ENCODE measurements at places on chromosomes 3 and 15.

GRCh38 chr15:90956274-90957030 lies 1.8 kb downstream of the RCCD1 start:
- peak; percentile 81 for DNase-seq

- no peak for DNase-seq
Observed at GRCh38 chr3:120502116-120502515, 51.3 kb upstream of the FSTL1 start.

- no peak for DNase-seq
Observed at GRCh38 chr15:73845507-73845906, 27.9 kb upstream of the TBC1D21 start.

DNA sequence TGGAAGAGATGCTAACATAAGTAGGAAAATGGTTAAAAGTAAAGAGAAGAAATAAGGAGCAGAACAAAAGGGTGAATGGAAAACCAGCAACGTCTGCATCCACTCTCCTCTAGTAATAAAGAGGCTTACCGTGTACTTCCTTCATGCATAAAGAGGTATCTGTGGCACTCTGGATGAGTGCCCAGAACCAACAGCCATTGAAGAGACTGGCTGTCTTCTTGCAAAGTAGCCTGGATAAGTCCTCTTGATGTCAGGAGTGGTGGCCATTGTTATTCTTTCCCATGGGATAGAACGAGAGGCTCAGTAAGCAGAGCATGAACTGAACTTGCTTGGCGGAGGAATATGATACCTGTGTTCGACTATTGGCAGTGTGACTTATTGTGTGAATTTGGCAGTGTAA lies 186.2 kb upstream of the RASGRP1 start:
- no peak for DNase-seq

DNA sequence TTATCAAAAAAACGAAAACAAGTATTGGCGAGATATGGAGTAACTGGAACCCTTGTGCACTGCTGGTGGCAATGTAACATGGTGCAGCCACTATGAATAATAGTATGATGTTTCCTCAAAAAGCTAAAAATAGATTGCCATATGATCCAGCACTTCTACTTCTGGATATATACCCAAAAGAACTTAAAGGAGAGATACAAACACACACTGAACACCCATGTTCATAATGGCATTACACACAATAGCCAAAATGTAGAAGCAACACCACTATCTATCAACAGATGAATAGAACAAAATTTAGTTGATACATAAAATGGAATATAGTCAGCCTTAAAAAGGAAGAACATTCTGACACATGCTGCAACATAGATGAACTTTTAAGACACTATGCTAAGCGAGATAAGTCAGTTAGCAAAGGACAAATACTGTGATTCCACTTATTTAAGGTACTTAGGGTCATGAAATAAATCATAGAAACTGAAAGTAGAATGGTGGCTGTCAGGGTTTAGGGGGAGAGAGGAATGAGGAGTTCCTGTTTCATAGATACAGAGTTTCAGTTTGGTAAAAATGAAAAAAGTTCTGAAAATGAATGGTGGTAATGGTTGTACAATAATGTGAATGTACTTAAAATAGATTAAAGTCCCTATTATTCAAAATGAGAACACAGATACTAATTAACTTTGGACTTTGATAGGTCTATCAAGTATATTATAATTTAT lies 59.4 kb upstream of the IMPG2 start:
- DNase-seq: no peak

DNA sequence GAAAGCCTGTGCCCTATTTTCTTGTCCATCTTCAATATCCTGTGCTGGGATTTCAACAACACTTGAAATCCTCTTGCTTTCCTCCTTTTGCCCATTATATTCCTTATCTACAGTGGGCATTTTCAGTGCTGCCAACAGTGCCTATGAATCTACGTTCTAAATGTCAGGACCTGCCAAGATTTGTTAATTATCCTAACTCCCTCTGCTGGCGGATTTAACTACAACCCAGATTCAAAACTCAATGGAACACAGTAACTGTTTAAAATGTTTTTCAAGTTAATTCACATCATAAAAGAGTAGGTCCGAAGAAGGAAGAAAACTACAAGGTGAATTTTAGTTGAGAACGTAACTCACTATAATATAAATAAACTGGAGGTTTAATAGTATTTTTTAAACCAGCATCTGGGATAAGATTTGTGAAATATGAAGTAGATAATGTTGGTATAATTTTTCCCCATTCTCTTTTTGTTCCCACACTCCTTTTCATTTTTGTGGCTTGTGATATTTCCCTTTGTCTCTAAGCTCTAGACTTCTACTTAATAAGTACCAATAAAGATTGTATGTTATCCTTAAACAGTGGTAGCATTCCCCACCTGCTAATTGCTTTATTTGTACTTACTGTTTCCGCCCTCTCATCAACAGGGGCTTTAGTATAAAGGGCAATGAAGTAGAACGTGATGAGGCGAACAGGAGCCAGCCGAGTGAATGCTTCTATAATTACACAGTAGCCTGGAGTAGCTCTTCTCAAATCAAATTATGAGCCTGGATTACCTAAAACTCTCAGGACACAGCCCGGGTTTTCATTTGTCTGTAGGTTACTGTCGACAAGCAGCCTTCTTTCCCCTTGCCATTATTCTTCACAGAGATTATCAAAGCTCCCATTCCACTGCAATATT lies 302.5 kb upstream of the ATP11B start:
- DNase-seq: peak; percentile 9

DNA sequence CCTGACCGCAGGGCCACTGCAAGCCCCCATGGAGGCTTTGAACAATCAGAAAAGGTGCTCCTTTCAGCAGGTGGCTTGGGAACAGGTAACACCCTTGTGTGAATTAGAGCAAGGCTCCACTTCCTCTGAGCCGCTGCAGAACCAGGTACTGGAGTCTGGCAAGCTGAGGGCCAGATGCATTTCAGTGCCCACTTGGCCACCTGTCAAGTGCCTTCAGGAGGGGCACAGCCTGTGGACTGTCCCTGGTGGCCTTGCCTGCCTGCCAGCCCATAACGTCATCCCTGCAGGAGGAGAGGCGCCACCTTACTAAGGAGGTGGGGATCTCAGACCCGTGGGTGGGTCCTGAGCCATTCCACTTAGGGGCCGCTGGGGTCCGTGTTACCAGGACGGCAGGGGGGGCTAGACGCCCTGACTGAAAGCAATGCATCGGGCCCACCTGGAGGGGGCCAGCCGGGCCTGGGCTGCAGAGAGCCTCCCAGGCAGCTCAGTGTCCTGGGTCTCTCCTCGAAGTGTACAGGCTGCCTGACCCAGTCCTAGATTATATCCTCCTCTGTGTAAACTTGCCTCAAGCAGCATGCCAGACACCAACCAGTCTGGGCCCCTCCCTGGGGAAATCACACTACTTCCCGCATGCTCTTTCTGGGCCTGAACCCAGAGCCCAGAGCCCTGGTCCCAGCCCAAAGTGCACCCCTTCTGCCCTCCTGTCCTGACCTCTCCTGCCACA lies 16.1 kb downstream of the SPTBN5 start:
- no peak for DNase-seq

DNA sequence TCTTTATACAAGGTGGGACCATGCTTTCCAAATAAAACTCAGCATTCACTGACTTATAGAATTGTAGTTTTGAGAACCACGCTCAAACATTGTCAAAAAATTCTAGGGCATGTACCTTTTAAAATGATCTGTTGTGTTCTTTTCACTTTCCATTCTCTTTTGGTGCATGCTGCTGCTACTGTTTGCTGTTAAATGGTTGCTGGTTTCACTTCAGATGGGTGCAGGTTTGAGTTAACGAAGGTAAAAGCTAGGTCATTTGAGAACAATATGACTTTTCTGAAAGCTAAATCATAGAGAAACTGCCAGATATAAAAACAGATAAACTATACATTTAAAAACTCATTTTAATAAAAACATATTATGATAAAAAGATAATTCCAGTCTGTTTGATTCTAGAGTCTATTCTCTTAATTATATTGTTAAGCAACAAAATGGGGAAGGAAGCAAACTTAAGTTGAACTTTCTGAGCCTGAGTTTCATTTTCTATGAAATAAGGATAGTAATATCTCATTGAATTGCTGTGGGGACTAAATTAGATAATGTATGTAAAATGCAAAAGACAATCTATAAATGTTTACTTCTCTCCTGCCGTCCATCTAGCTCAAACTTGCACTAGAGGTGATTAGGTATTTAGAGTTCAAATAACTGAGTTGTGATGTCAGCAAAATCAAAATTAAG lies 82.4 kb downstream of the OXSM start:
- DNase-seq: no peak

DNA sequence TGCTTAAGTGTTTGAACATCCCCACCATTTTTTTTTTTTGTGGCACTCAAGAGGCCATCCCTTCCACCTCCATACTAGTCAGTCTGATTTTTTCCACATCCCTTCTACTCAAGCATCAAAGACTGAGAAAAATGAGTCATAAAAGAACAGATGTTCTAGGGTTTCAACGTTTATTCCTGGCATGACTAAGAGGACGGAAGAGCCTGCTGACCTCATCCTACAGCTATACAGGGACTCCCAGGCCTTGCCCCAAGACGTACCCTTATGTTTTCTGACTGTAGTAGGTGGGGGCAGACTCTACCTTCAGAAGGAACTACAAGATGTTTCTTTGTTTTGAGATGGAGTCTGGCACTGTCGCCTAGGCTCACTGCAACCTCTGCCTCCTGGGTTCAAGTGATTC lies 3.3 kb upstream of the ITPKA start:
- DNase-seq: peak; percentile 68

GRCh38 chr15:99823346-99823745 lies 90.1 kb upstream of the LYSMD4 start:
- DNase-seq: no peak

DNA sequence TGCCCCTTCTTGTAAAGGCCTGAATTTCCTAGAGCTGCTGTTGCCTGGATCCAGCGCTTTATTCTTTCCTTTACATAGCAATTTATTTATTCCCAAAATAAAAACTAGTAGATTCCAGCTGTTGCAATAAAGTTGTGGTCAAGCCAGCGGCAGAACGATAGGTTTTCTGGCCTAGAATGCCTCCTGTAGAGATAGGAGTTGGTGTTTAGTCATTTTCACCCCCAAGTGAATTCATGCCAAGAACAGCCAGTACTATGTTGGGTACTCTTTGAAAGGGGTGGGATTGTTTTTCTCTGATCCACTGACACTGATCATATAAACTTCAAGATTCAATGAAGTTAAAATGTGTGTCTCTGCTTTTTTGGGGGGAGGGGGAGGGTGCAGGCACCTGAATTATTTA lies 69.7 kb downstream of the KLHL25 start:
- DNase-seq: no peak

- no peak for DNase-seq
Observed at GRCh38 chr3:27907929-27908328, 185.8 kb upstream of the EOMES start.

DNA sequence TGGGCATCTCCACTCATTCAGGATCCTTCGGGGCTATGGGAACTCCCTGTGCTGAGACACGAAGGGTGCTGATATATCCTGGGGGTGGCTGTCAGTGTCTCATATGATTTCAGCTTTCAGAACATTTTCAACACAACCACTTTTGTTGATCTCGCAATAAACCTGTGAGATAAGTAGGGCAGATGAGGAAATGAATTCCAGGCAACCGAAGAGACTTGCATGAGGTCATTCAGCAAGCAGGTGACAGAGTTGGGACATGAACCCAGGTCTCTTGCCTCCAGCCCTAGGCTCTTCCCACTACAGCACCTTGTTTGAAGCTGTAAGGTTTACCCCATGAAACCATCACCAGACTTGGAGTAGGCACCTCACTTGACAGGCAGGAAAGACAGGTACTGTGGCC lies 16.6 kb downstream of the DUOX1 start:
- no peak for DNase-seq

DNA sequence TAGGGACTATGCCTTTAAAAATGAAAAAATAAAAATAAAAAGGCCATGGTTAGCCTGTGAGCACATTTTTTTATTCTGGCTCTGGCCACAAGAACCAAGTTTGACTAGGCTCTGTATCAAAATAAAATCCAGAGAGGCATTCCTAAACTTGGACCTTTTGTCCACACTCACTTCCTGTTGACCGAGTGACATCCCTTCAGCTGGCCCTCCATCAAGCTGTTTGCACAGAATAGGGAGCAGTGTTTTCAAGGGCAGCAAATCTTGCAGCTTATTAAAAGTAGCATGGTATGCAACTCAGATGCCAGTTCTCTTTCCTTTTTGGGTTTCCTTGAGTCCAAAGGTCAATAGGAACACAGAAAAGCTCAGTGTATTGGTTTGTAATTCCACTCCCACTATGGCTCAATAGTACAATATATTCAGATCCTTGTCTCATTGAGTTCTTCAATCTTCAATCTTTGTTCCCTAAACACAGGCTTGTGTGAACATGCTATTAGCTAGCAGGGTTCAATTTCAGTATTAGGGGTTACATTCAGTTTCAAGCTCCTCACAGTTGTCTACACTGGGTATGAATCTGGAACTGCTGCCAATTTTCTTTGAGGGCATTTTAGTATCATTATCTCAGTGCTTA lies 244.5 kb downstream of the RBMS3 start:
- no peak for DNase-seq

- DNase-seq: no peak
Observed at GRCh38 chr3:159902546-159903314, 85.9 kb upstream of the IL12A start.

- peak; percentile 49 for DNase-seq
Observed at GRCh38 chr3:102085431-102086176, 236.3 kb downstream of the NFKBIZ start.

DNA sequence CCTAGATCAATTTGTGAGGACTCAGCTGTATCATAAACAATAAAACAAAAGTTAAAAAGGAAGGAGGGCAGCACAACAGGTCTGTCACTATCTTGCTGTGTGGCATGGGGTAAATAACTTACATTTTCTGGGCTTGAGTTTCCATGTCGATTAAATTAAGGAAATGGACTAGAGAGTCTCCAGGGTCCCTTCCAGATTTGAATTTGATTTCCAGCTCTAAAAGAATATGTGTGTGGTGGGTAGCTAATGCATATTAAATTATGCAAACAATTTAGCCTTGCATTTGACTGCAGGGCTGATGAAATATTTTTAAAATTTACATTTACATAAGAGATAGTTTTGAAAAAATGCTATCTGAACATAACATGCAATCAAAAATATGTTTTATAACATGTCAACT lies 447.7 kb downstream of the FGF12 start:
- DNase-seq: no peak

DNA sequence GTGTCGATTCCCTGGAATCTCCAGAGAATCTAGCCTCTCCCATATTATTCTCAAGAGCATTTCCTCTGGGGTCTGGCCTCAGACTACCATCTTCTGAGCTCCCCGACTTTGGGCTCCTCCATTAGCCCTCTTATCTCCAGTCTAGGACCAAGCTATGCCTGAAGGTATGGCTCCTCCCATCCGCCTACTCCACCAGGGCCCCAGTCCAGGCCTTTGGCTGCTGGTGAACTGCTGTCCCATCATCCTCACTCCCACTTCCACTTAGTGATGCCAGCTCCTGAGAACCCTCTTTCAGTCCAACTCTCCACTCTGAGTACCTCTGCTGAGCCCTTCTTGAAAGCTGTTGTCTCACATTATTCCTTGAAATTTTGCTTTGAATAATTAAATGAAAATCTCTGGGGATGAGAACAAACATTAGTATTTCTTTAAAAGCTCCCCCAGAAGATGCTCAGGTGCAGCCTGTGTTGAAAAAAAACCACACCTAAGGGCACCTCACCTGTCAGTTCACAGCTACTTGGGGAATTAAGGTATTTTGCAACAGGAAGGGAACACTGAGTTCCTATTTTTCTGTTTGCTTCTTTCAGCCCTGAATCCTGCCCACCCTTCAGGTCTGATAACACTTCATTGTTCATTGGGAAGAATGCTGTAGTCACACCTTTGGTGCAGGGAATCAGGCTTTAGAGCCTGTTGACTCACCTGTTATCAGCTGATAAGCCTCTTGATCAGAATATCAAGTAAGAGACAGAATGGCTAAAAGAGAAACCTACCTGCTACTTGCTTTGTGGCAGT lies 9.5 kb downstream of the CLDN18 start:
- DNase-seq: no peak

GRCh38 chr3:68802111-68802870 lies 130.1 kb downstream of the TAFA4 start:
- no peak for DNase-seq

All from activated CD4-positive, alpha-beta T cell treated with anti-CD3 and anti-CD28 coated beads for 36 hours (primary cell).